ENCODE measurements at places on chromosomes 7 and 10. TPM values are rescaled to one million over a fixed set of nuclear protein-coding genes. Genes with fewer than 3 reads are reported as not detected.

DNA sequence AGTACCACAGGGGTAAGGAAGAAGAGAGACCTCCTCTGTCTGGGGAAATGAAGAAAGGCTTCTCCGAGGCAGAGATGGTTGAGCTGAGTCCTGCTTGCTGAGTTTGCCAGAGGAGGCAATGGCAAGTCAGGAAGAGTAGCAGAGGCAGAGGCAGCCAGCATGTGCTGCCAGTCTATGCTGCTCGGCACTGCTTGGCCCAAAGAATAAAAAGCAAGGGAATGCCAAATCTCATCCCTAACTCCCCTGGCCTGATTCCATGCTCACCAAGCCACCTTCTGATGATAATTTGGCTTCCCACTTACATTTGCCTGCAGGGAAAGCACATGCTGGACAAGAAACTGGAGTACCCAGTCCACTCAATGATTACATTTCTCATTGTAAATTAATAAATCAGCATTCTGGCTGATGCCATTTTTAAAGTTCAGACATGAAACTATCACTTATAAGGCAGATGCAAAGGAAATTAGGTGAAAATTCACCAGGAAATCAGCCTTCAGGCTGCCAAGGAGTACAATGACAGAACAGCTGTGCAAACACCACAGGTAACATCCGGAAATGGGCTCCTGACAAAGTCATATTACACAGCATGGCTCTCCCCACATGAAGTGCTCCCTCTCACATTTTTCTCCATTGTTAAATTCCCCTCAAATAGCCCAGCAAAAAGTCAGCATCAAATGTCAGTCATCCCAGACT lies 245.9 kb downstream of the MTERF1 start:
- DNase-seq, result no peak

- DNase-seq, result no peak
Measured at GRCh38 chr10:101568054-101568745, 19.9 kb downstream of the POLL start.

DNA sequence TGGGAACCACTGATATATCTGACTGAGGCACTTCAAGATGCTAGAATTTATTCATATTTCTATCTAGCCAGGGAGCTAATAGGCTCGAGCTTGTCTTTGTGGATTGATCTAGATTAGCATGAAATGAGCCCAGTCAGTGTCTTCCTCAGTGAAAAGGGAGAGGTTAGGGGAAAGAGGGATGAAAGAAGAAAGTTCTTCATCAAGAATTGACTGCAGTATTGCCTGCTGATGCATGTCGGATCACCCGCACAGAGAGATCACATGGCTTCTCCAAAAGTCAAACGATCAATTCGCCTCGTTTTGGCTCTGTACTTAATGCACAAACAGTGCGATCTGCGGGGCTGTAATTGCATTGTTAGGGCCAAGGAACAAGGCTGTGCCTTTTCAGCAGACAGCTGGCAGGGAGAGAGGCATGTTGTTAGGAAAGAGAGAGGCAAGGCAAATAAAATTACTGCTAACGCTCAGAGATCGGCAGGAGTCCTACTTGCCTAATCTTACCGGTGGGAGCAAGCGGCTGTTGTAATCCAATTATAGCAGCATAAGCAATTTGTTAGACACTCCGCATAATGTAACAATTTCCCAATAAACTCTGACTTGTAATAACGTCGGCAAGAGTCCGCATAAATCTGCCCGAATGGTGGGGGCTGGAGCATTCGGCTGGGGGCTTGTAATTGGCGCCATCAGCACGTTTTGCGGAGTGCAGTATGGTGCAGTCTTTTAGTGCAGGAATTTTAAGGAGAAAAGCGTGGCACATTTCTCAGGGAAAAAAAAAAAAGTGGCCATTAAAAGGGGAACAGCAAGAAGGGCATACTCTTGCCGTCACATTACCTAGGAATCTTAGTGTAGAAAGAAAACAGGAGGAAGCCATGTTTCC lies 102.1 kb downstream of the POLL start:
- no peak for DNase-seq

GRCh38 chr7:3274131-3274530 lies 26.9 kb upstream of the SDK1 start:
- DNase-seq, result no peak

GRCh38 chr7:20217193-20217948 lies at the start of gene MACC1:
TSS of gene MACC1 (minus strand) at chr7:20217384. CDS start at chr7:20161862, 55,522 bp downstream.
- DNase-seq, result no peak

DNA sequence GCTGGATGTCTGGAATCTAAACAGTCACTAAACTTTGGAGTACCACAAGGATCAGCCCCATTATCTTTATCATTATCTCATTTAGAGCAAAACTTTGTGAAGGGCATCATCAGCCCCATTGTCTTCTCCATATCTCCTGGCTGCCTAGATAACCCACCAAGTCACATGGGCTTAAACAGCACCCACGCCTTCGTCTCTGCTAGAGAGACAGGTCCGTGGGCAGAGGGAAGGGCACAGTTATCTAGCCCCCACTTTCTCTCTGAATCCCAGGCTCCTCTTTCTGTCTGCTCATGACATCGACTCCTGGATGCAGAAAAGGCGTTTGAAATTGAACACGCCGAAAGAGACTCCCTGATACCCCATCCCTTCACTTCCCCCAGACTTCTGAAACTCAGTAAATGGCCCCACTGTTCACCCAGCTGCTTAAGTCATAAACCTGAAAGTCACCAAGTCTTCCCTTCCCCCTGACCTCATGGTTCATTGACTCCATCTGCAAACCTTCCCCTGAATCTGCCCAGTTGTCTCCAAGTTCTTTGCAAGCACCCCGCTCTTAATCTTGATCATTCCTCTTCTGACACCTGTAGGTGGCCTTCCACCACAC lies 20.9 kb upstream of the PARD3 start:
- no peak for DNase-seq

DNA sequence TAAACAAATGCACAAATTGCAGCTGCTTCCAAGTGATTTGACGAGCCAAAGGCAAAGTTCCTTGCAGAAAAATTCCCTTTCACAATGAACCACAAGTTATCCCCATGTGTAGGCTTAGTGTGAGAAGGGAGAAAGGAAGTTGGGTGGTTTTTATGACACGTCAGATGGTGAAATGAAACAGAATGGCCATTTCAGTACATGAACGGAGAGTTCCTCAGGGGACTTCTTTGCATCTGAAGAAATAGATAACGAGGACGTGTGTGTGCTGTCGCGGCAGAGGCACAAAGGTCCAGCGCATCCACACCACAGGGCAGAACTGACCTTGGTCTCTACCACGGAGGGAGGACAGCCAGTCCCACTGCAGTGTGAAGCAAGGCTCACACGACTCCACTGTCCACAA lies 135.9 kb downstream of the PAXIP1 start:
- DNase-seq, result no peak

DNA sequence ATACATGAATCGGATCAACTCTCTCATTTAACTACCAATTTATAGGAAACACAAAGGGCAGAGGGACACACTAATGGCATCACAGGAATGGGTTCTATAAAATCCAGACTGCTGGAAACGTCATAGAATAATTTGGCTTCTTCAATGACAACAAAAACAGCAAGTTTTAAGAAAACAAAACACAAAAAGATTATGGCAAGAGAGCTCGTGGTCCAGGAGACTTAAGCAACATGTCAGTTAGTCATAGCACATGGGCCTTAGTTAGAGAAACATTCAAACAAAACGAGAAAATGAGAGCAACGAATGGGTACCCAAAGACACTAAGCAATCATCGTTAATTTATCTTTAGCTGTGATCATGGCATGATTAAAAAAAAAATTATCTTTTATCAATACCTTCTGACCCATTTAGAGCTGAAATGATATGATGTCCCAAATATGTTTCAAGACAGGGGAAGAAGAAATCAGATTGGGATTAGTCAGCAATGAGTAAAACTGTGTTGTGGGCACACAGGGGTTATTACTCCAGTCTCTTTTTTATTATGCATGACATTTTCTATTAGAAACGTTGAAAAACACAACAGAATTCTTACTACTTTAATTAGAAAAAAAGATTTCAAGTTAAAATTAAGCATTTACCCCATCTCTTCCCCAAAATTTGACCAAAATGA lies 28.3 kb downstream of the NCAPG2 start:
- DNase-seq, result no peak

DNA sequence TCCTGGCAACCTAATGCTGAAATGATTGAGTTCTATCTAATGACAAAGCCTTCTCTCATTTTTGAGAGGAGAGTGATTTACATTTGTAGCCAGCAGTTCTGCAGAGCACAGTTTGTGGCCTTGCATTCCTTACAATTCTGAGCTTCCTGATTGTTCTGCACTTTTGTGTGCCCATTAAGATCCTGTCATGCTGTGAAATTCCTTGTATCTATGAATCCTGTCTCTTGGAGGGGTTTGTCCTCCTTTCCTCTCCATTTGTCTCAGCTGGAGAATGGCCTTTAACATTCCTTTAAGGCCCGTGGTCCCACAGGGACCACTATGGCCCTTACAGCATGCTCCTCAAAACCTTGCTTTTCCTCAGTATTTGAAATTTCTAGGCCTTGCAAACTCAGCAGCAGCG lies 10.4 kb downstream of the KLHL7 start:
- no peak for DNase-seq

DNA sequence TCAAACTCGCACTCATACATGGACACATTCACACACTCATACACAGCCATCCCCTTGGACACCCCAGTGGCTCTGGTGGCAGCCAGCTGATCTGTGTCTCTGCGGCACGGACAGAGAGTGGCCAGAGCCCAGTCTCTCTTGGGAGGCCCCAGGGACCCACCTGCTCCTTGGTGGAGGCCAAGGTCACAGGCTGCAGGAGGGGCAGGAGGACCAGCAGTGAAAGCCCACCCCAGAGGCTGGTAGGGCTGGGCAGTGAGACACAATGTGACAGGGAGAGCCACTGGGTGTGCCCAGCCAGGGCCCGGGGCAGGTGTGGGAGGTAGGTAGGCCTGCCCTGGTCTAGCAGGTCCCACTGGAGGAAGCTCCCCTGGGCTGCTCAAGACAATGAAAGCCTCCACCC lies 18.5 kb downstream of the SHH start:
- DNase-seq, result no peak

DNA sequence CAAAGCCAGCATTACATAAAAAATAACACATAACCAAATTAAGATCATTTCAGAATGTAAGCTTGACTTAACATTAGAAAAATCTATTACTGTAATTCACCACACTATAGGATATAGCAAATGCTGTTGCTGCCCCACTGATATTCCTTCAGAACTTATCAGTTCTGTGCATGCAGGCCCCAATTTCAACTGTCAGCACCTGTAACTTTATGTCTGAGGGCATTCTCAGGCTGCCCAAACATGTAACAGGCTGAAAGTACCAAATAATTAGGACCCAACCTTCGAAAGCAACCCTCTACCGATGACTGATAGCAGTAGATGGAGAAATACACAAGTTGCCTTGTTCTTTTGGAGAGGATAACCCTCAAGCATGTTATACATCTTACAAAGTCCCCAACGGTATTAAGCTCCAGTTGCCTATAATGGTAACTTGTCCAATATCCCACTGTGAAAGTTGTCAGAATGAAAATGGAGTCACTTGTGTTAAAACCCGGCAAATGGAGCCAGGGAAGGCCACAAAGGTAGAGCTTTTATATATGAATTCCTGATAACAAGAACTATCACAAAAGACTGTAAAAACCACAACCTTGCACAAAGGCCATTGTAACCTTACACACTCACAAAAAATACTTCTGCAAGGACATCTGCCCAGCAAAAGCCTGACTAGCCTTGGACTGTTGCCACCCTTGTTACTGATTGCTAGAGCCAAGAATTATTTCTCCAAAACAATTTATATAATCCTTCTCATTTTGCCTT lies 66.9 kb upstream of the ZNF746 start:
- no peak for DNase-seq

- DNase-seq, result no peak
Measured at GRCh38 chr7:108211382-108212201, 81.4 kb upstream of the LAMB4 start.

- no peak for DNase-seq
Measured at GRCh38 chr10:74113546-74113945, 37.1 kb downstream of the AP3M1 start.

DNA sequence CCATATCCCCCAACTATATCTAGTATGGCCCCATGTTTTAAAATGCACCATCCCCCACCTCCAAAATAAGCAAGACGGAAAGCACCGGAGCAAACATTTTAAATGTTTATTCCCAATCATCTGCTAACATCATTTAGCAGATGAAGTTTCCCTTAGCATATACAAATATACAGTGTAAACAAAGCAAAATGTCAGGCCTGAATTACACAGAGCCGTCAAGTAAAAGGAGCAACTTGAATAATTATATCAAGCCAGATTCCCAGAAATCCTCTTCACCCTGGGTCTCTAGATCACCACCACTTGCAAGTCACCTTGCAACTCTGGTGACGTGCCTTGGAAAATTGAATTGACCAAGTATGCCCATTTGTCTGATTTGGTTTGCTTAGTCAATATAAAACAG lies 91.6 kb upstream of the COL1A2 start:
- DNase-seq, result no peak

- no peak for DNase-seq
Measured at GRCh38 chr10:78412605-78413004, 378.9 kb downstream of the RPS24 start.

DNA sequence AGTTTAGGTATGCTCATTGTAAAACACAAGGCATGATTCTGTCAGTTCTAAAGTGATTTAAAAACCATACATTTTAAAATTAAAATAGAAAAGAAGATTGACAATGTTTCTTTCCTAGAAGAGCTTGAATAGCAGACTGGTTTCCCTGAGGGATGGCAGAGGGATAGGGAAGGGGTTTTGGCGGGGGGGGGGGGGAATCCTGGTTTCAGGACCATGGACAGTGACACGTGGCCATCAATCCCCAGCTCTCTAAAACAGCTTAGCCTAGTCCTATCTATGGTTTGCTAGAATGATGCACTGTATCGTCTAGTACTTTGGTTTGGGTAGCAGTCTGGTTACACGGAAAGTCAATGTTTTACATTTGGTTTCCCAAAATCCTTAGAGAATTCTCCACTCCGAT lies 88.7 kb downstream of the PHYHIPL start:
- DNase-seq, result no peak

- DNase-seq, result no peak
Measured at GRCh38 chr7:65239707-65240352, 133.8 kb upstream of the ZNF92 start.

GRCh38 chr7:105690325-105690945 lies 109.1 kb upstream of the EFCAB10 start:
- DNase-seq, result no peak

- DNase-seq, result no peak
Measured at GRCh38 chr7:148669927-148670326, 28.8 kb upstream of the CUL1 start.

Gene ANXA7
- 97.6 TPM for total RNA-seq

Gene CCL24
- total RNA-seq, result not detected

Gene BET1
- 26.8 TPM for total RNA-seq

Gene CYP2W1
- total RNA-seq, result not detected

Gene CLDN4
- total RNA-seq, result 0.53 TPM

Gene ABCB4
- 0.96 TPM for total RNA-seq

Gene NUTM2B
- 2.4 TPM for total RNA-seq

Gene ANKRD7
- not detected for total RNA-seq

Gene PRRT4
- 0.85 TPM for total RNA-seq

Gene FZD8
- 1.8 TPM for total RNA-seq

Gene TRDMT1
- 20.5 TPM for total RNA-seq

Gene SHTN1
- total RNA-seq, result 0.44 TPM

Gene OR2A1
- total RNA-seq, result not detected

Gene CCDC172
- not detected for total RNA-seq
